ENCODE measurements at places on chromosomes 1 and 21.

- DNase-seq, result no peak
Observed at GRCh38 chr1:159184201-159184600, 12.8 kb downstream of the CADM3 start.

DNA sequence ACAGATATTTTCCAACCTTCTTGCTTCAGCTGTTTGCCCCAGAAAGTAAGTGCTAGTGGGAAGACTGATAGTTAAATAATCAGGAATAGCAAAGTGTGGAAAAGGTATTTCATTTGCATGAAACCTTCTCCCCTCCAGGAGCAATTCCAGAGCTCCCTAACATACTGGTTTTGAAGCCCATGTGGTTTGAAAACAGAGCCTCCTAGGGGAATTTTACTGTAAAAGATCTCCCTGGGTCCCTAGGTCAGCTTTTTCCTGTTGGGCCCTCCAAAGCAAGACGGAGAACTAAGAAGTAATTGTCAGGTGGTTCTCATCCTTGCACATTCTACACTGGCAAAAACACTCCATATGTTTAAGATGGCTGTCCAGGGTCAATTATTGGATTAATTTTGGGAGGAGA lies 218.7 kb upstream of the FOXD3 start:
- DNase-seq, result no peak

DNA sequence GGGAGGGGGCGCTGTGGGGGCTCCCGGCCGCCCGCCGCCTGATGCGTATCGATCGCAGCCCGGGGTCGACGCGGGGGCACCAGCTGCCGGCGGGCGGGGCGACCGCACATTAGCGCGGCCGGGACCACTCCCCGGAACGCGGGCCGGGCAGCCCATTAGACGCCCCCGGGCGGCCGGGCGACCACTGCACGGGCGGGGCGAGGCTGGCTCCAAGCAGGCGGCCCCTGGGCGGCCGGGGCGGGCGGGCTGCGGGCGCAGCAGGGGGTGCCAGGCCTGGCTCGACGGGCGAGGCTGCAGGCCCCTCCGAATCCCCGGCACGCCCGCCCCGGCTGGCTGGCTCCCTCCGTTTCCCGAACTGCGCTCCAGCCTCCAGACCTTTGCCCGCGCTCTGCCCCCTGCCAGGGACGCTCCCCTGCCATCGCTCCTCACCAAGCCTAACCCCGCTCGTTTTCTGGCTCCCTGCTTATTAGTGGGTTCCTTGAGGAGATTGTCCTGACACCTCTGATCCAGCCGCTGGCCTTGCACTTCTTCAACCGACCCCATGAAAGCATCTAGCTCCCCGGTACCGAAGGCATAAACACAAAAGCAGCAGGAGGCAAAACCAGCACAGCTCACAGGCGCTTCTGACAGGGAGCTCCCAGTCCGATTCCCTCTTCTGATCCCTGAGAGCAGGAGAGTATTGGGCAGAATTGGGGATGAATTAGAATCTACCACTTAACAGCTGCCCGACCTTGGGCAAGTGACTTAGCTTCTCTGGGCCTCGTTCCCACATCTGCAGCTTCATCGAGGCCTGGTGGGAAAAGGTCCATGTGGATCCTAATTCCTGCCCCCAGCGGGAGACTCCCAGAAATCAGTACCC lies 92.6 kb upstream of the CASZ1 start:
- DNase-seq, result no peak

GRCh38 chr1:94597701-94598100 lies 56.1 kb upstream of the F3 start:
- peak; percentile 95 for DNase-seq

- no peak for DNase-seq
Observed at GRCh38 chr1:157831968-157832626, 9.5 kb downstream of the CD5L start.

GRCh38 chr21:28871388-28872010 lies 121.2 kb downstream of the LTN1 start:
- no peak for DNase-seq

DNA sequence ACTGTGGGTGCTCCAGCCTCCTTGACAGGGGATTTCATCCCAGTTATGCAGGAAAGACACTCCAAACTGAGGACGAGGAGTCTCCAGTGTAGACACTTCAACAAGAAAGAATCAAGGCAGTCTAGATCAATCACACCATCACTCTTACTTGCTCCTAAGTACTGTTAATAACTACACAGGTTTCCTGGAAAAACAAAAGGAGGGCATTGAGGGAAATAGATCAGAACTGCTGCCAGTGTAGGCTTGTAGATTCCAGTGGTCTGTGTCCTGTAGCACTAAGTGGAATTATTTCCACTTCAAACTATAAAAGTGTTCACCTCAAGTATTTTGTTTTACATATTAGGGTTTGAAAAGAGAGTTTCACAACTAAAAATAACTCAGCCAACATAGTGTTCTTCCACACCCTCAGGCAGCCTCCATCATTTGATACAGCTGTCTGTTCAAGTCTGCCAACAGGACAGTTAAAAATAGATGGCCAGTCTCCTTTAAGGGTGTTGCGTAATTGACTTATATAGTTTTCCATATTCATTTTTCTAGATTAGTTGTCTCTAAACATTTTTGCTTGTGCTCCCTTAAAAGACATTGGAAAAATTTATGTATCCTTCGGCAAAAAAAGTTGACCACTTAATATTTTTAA lies 32.0 kb upstream of the AGL start:
- no peak for DNase-seq

- DNase-seq, result peak; percentile 29
Observed at GRCh38 chr1:65467536-65467935, 47.1 kb downstream of the LEPR start.

- DNase-seq, result no peak
Observed at GRCh38 chr1:28917757-28918118, 3.4 kb downstream of the EPB41 start.

DNA sequence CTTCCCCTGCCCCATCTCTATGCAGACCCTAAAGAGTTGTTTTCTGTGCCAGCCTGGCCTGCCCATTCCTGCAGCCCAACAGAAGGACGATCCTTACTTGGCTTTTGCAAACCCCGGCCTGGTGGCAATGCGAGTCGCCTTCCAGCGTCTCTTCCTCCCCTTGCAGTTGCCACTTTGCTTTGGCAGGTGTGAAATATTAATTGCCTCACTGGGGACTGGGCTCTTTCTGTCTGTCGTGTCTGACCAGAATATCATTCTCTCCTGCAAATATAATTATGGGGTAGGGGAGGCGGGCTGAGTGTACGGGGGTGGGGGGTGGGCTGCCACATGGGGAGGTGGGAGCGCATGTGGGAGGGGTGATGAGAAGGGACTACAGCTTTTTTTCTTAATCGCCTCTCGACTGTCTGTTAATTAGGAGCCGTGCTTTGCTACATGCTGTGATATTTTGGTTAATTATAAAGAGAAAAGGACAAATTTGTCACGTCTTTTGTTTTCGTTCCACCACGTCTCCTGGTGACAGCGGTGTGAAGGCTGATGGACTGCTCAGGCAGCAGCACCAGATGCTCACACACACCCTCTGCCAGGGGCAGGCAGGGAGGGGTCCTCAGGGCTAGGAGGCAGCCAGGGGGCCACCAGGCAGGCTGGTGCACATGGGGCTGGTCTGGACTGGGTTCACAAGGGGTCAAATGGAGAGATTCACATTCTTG lies 80.1 kb upstream of the CD34 start:
- no peak for DNase-seq

GRCh38 chr21:42436914-42437313 lies 33.2 kb downstream of the UBASH3A start:
- no peak for DNase-seq

- peak; percentile 54 for DNase-seq
Observed at GRCh38 chr1:89001510-89001909, 9.1 kb upstream of the KYAT3 start.

DNA sequence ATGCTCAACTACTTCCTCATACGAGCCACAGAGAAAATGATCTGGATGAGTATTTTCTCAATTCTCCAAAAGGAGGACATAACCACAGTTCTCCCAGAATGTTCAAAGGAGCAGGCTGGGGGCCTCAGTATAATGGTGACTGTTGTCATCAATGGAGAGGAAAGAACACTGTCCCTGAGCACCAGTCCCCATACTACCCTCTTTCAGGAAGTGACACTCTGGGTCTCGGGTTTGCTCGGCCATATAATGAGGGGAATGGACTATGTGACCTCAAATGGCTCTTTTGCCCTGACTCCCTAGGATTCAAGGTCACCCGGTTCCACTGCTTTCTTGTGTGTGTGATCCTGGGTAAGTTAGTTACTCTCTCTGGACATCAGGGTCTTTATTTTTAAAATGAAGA lies 22.8 kb downstream of the SLC9A1 start:
- DNase-seq, result no peak

DNA sequence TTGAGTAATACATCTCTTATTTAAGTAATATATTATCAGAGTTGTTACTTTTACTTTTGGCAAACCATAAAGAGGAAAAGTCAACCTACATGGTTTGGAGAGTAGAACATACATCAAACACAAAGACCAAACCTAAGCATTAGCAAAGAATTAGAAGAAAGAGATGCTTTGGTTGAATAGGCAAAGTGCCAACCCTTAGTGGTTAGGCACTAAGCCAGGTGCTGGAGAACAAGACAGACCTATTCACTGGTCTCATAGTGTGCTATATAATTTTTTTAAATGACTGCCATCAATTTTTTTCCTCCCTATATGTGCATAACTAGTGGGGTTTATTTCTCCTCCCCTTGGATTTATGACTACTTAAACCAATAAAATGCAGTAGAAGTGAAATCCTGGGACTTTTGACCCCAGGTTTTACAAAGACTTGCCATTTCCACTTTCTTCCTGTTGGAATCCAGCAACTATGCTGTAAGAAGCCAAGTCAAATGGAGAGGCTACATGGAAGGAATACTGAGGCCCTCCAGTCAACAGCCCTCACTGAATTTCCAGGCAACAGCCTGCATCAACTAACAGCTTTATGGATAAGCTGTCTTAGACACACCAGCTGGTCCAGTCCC lies 69.8 kb upstream of the HAO2 start:
- no peak for DNase-seq
